ENCODE measurements at places on chromosomes 16 and 17. TPM values are rescaled to one million over a fixed set of nuclear protein-coding genes. Genes with fewer than 3 reads are reported as not detected.

DNA sequence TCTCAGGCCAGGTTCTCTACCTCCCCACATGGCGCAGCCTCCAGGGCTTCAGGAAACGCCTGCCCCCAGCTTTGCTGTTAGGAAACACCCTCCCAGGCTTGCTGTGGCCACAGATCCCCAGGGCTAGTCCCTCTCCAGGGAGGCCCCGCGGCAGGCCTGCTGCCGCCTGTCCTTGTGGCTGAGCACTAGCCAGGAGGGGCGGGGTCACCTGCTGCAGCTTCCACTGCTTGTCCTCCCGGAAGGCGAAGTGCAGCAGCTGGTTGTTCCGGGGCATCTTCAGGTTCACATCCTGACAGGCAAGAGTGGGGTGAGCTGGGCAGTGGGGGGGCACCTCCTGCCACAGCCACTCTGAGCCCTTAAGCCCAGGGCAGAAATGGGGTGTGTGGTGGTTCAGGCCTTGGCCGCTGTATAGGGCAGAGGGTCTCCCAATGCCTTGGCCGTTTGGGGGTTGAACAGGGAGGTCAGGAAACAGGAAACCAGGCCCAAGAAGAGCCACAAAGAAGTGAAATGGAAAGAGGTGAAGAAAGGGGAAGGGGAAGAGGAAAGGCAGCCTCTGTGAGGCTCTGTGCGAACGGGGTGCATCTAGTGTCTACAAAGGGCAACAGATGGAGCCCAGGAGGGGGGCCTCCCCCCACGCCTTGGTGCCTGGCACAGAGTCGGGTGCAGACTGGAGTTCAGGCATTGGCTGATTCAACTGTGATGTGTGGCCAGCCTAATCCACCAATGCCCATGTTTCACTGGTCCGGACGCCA lies 2.0 kb downstream of the ROGDI start:
- DNase-seq, result no peak

DNA sequence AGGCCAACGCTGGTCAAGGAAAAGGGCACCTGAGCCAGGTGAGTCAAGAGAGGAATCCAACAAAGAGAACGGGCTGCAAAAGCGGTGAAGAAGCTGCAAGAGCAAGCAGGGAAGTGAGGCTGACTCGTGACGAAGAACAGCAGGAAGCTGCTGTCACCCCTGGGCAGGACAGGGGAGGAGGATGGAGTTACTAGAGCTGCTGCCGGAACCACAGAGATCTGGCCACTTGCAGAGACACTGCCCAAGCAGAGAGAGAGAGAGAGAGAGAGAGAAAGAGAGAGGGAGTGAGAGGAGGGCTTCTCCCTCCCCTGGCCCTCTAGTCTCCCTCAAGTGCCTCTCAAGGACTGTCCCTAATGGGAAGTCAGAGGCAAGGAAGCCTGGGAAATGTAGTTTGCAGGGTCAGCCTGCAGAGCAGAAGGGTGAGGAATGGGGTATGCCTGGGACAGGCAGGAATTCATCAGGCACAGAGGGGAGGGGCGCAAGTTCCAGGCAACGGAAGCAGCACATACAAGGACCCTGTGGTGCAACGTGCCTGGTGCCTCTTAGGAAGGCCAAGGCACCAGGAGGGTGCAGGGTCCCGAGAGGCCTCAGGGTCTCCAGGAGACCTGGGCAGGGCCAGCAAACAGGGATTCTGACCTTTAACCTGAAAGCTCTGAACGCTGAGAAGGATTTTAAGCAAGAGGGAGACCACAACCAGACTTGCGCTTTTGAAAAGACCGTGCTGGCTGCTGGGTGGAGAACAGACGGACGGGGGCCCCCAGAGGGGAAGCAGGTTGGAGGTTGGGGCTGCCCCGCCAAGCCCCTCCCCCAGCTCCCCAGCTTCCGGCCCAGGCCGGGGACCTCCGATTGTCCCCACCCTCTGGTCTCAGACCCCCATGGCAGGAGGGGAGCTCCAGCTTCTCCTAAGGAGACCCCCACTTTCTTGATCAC lies 45.8 kb upstream of the CIBAR2 start:
- no peak for DNase-seq

- DNase-seq, result no peak
These were observed 18.0 kb downstream of the CCR7 start for GRCh38 chr17:40547079-40547784.

DNA sequence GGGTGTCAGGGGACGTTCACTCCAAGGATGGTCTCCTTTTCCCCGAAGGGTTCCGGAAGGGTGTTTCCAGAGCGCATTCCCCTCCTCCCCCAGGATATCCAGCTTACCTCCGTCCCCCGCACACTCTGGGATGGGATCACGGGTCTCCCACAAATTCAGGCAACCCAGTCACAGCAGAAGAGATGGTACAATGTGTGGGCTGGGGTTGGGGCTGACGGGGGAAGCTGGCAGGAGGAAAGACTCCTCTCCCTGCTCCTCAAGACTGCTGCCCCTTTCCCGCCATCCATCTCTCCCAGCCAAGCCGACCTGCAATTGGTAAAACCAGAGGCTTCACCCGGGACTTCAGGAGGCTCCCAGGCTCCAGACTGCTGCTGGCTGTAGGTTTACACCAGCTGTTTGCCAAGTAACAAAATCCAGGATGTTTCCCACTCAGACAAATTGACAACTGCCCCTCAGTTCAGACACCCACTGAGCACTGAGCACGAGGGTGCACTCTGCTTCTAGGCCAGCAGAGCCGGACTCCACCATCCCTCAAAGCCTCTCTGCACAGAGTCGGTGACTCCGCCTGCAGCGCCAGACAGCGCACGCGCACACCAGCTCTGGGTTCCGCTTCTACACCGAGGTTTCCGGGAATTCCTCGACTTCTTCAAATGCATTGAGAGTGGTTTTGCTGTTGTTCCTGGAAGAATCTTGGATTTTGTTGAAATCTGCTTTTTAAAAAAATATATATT lies 37.7 kb downstream of the ASPA start:
- DNase-seq, result no peak

GRCh38 chr17:3038941-3039340 lies 24.5 kb downstream of the OR1D5 start:
- no peak for DNase-seq

DNA sequence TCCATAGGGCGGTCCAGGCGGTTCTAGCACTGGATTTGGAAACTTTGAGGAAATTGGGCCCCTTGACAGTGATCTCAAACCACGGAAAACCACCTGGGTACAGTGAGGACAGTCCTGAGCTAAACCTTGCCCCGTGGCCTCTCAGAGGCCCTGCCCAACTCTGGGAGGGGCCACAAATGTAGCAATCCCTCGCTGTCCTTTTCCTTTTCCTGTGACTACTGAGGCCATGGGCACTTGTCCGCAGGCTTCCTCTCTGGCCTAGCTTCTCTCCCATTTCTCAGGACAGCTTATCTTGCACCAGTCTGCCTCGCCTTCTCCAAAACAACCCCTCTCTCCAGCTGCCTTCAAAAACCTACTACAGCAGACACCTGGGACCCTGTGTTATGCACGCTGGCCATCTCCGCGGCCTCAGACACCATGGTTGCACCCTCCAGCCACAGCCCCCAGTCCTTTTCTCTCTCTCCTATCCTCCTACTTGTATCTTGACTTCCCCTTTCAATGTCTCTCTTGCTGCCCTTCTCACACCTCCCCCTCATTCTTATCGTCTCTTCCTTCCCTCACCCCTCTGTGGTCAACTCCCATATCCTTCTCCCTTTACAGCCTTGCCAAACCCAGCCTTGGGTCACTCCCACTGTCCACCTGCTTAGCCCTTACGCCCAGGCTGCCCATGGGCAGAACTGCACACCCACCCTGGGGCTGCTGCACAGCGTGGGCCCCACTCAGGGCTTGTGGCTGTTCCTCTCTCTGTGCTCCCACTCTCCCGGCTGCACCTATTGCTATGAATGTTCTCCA lies 7.6 kb downstream of the SCPEP1 start:
- DNase-seq, result no peak

- no peak for DNase-seq
These were observed 12.0 kb downstream of the GALK1 start for GRCh38 chr17:75752802-75753513.

DNA sequence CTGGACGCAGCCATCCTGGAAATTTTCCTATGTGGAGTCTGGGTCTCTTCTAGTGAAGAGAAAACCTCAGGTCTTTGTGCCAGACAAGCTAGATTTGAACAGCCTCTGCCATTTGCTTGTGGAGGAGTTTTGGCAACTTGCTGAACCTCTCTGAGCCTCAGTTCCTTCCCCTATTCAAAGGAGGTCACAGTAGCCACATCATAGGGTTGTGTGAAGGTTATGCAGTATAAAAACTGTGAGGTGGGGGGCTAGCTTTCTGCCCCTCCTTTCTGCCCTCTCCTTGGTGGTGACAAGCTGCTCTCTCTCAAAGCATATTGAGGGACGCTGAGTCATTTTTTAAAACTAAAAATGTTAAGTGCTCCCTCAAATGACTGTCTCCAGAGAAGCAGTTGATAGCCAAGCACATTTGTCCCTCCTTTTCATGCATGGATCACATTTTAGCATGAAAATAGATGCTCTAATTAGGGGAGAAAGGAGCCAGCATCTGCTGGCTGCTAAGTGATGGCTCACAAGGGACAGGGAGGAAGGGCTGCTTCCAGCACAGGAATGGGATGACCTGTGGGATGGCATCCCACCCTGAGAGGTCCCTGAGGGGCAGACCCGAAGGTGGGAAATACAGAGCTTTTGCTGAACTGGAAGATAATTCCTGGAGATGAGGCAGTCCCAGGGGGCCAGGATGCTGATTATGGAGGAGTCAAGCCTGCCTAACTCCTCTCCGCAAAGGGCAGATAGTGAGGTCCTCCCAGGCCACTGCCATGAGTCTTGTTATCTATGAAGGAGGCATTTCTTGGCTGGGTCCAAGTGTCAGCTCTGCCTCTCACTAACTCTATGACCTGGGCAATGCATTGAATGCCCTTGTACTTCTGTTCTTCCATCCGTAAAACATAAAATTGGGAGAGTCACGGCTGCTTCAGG lies 218.8 kb downstream of the RAB11FIP4 start:
- no peak for DNase-seq

DNA sequence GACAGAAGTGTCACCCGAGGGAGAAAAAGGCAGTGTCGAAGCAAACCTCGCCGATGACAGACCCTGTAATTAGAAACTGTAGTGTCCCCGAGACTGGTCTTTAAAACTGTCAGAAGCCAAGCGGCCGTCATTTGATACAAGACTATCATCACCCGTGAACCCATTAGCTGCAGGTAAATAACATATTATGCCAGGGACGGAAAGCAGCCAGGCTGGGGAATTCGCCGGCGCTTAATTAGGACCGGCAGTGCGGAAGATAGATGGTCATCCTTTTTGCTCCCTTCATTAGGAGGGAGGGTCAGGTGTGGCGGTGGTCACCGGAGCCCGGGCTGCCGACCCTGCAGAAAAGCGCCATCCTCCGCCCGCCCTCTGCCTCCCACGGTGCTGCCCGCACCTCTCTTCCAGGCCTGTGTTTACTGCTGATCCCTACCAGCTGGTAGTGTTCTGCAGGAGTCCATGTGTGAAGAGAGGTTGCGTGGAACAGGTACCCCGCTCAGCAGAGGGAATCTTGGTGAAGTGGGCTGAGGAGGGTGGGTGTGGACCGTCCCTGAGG lies 109.4 kb upstream of the GSE1 start:
- no peak for DNase-seq

DNA sequence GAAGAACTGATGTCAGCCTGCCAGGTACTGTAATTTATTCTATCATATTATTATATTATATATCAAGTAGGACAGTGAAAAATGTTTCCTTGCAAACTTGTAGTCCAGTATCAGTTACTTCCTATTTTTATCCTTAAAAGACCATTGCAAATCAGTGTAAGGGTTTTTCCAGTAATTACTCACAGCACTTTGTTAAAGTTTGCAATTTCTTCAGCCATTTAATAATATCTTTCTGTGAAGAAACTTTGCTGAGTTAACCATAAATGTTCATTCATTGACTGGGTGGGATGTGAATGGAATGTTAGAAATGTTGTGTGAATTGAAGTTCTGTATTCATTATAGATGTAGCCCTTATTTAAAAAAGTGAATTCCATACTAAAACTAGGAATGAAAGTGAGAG lies 26.7 kb downstream of the HAPSTR1 start:
- no peak for DNase-seq

DNA sequence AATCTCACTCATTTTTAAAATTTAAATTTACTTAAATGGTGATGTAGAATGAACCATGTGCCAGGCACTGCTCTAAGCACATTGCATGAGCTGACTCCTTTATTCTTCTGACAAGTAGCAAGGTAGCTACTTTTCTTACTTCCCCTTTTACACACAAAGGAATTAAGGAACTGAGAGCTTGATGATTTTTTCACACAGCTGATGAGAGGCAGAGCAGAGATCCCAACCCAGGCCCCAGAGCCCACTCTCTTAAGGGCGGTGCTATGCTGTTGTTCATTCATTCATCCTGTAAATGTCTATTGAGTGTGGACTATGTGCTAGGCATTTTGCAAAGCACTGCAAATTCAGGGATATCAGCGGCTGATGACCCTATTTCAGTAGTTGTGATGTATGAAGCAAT lies 17.9 kb downstream of the SEC14L5 start:
- DNase-seq, result no peak

DNA sequence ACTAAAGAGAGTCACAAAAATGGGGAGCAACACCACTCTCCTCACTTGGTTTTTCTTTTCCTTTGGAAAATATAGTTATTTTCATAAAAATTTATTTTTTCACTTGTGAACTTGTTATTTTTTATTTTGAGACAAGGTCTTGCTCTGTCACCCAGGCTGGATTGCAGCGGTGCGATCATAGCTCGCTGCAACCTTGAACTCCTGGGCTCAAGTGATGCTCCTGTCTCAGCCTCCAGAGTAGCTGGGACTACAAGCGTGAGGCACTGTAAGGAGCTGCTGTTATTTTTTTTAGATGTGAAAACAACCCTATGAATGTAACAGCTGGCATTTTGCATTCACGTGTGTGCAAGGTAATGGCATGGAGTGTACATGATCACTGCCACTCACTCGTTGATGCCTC lies 24.9 kb downstream of the LRRC75A start:
- DNase-seq, result no peak

- DNase-seq, result no peak
These were observed 183.2 kb downstream of the GSG1L start for GRCh38 chr16:27880287-27880686.

The ABCC3 gene
- total RNA-seq, result 1.1 TPM

The EPX gene
- not detected for total RNA-seq

The KRT40 gene
- not detected for total RNA-seq

The TNS4 gene
- not detected for total RNA-seq

The PERCC1 gene
- total RNA-seq, result not detected

The AATK gene
- 7.3 TPM for total RNA-seq
